ENCODE measurements at places on chromosomes 4 and X. TPM values are rescaled to one million over a fixed set of nuclear protein-coding genes. Genes with fewer than 3 reads are reported as not detected.

- no peaks in the 10 kb centered on the region for H3K4me1 ChIP-seq
- no peaks in the 10 kb centered on the region for H3K36me3 ChIP-seq
- H3K4me3 ChIP-seq: no peak overlapping the region
- H3K27me3 ChIP-seq: no peaks in the 10 kb centered on the region
- no peak for DNase-seq
These were observed 33.5 kb upstream of the RASSF6 start for GRCh38 chr4:73653695-73654106.

TAF7L gene
- total RNA-seq: not detected

DNA sequence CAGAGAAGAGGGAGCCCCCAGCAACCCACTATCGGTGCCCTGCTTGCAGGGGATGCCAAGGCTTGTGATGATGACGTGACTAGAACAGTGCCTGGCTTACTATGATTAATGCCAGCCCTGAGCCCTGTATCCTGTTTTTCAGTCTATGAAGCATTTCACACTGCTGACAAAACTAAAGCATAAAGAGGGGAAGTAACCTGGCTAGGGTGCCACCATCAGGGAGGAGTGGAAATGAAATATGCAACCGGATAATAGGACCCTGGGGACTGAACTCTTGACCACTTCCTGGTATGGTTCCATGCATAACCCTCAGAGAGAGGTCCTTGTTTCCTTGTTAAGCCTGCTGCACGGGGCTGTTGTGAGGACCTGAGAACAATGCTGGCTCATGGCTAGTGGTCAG is 50.3 kb downstream of the MED28 start:
- no peak overlapping the region for H3K4me3 ChIP-seq
- peak; percentile 60 for DNase-seq
- no peaks in the 10 kb centered on the region for H3K4me1 ChIP-seq
- no peaks in the 10 kb centered on the region for H3K27me3 ChIP-seq
- H3K36me3 ChIP-seq: no peaks in the 10 kb centered on the region

CT47C1 gene
- total RNA-seq: not detected

DNA sequence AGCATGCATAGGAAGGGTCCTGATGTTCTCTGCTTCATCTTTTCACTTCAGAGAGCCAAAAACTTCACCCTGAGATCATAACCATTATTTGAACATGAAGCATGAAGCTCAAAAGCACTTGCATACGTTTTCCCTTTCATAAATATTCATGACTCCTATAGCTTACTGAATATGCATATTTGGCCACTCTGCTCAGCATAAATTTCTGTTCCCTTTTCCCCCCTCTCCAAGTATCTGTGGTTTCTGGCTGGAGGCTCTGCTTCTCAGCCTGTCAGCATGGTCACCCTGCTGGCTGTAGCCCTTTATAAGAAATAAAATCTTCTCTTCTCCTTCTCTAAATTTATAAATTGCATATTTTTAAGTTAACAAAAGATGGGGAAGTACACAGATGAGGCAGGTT is 384.7 kb upstream of the AGA start:
- H3K27ac ChIP-seq: no peak overlapping the region
- no peak overlapping the region for H3K4me3 ChIP-seq
- H3K27me3 ChIP-seq: no peaks in the 10 kb centered on the region
- no peaks in the 10 kb centered on the region for H3K36me3 ChIP-seq
- no peak for DNase-seq
- no peaks in the 10 kb centered on the region for H3K4me1 ChIP-seq

P2RY8 gene
- 3.1 TPM for total RNA-seq

GPRIN3 gene
- 2.8 TPM for total RNA-seq

DNA sequence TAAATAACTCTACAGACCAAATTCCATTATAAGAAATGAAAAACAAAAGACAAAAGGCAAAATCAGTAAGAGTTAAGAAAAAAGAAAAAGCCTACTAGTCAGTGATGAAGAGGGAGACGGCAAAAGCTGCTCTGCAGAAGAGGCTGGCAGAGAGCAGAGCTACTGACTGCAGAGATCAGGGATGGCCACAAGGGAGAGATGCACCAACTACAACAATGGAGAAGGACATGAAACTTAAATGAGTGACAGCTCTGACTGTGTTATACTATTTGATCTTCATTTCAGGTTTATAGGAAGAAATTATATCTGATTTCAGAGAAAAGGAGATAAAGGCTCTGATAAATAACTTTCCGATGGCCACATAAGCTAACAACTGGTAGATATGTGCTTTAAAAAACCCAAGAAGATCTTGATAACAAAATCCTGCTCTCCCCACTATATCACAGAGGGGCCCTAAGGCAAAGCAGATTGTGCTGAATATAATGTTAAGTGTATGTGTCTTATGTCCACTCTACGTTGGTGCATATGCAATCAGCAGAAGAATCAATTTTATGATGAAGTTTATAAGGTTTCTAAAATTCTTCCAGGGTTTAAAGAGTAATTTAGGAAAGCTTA is 58.4 kb upstream of the COX18 start:
- H3K36me3 ChIP-seq: peaks cover 12% of the 10 kb centered on the region
- DNase-seq: no peak
- no peak overlapping the region for H3K27ac ChIP-seq
